Stimulated activated CD8-positive, alpha-beta memory T cell treated with anti-CD3 and anti-CD28 coated beads, Interleukin-15, amount 100 ng/mL, for 24 hours (primary cell): ENCODE measurements at places on chromosomes 6 and 20.

DNA sequence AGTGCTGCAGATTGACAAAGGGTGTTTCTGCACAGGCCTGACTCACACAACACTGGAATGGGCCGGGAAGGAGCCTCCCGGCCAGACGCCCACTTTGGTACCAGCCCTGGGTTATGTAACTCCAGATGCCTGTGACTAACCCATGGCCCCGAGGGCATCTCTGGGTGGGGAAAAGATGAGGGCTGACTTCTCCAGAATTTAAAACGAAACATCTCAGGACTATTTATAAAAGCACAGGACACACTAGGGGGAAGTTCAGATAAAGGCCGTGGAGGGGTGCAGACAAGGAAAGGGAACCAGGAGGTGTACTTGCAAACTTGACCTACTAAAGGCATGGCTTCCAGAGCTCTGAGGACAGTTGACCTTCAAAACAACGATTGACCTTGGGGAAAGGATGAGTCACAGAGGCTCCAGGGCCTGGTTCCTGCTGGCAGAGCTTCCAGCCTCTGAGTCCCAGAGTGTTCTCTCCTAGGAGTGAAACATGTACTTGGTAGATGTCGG is 196.9 kb downstream of the NFATC2 start:
- DNase-seq = no peak

DNA sequence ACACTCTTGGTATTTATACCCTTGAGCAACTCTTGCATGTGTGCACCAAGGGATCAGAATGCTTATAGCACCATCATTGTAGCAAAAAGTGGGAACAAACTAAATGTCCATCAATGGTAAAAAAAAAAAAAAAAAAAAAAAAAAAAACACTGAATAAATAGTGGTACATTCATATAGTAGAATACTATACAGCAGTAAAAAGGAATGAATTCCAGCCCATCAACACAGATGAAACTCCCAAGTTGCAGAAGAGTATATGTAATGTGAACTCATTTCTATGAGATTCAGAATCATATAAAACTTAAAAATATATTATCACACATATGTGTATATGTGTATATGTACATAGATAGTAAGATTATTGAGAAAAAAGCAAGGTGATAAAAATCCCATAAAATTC is 291.6 kb downstream of the CLIC5 start:
- no peak for DNase-seq

DNA sequence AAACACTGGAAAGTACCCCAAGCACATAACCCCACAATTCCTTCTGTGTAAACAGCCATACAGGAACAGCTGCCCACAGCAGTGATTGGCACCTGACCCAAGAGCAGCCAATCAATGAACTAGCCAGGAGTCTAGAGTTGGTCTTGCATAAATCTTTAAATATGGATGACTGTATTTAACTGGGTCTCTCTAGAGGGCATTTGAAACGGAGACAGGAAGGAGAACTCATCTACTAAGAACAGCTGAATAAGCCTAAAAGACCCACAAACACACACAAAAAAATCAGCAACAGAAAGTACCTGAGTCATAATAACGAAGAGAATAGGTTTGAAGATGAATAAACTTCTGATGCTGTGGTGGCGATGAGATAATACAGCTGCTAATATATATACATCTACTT is 49.0 kb upstream of the ASF1A start:
- DNase-seq = no peak

DNA sequence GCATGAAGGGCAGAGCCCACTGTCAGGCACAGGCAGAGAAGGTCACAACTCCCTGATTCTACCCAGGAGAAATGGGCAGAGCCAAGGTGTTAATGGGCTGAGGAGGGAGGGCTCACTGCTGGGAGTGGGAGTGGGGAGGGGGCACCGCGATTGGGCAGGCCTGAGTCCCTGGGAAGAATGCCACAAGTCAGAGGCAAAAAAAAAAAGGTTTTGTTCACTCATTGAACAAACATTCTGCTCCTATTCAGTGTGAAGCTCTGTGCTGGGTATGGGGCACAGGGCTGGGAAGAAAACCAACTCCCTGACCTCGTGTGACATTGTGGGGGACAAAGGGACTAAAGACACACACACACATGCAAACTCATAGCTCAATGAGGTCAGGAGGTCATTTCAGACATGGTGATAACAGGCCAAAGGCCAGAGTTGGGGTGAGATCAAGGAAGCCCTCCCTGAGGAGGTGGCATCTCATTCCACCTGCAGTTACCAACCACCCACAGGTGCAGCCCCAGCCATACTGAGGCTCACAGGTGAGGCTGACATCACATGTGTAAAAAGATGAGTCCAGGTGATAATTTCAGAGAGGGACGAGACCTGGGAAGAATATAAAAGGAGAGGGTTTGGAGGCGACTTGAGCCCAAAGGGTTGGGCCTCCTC is 3.2 kb upstream of the PMEPA1 start:
- DNase-seq = no peak

- DNase-seq = no peak
Observed at GRCh38 chr20:62463651-62464424, 12.0 kb downstream of the GATA5 start.

DNA sequence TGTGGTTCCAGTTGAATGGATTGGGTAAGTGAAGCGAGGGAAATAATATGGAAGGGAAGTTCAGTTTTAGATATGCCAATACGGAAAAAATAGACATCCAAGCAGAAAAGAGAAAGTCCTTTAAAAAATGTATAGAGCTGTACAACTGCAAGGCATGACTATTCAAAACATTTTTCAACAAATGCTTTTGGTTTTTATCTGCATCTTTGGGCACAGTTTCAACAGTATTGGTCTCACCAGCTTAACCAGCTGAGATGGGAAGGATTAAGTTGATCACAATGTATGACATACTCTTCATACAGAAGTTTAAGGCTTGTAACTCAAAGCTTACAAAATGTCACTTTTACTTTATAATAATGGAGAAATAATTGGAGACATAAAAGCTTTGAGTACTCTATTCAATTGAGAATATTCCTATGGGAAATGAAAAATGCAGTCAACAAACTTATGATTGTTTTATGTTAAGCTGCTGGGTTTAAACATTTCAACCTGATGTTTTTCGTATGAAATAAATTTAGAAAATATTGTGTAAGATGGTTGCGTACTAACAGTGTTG is 16.3 kb upstream of the UTRN start:
- no peak for DNase-seq

DNA sequence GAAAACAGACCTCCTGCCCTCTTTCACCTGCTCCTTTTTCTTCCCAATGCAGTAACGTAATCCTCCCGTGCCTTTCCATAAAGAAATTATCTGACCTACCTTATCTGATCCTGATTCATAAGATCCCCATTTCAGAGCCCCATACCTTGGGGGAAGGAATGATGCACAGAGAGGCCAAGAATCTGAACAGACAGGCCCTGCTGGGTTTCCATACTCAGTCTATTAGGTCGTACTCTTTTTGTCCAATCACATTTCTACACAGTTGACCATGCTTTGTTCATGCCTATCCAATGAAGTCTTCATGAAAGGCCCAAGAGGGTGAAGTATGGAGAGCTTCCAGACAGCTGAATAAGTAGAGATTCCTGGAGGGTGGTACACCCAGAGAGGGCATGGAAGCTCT is 25.3 kb downstream of the SRPK1 start:
- DNase-seq = no peak
